ENCODE measurements at places on chromosomes 6 and 20.

GRCh38 chr6:18186540-18187250, 31.5 kb downstream of the KDM1B start:
- no peak for DNase-seq

- DNase-seq = no peak
Measured at GRCh38 chr6:122800906-122801305, 11.8 kb downstream of the SMPDL3A start.

DNA sequence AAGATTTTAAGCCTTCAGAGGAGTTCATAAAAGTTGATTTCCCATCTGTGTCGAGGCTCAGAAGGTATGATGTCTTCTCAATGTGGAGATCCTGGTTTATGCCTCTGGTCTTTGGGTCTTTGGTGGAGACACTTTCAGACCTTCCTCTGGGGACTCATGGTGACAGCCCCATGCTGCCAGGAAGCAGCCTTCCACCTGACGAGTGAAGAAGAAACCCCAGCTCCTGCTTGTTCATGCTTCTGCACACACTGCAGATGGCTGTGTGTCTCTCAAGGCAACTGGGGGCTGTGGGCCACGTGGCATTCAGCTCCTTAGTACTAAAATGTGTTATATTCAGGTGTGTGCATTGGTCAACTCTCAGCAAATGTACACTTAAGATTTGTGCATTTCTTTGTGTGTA, 4.9 kb upstream of the SCP2D1 start:
- no peak for DNase-seq

GRCh38 chr6:118697554-118697953, 46.2 kb upstream of the CEP85L start:
- DNase-seq = no peak

GRCh38 chr6:107770541-107770940, 53.6 kb downstream of the SCML4 start:
- no peak for DNase-seq

Measured in activated T-cell treated with anti-CD3 and anti-CD28 coated beads for 24 hours (primary cell).